A549 treated with AZD2906 at 1 μM for 4 hours (cell line): ENCODE measurements at places on chromosomes 4 and X. TPM values are rescaled to one million over a fixed set of nuclear protein-coding genes. Genes with fewer than 3 reads are reported as not detected.

The HGFAC gene
- 0.09 to 0.26 TPM (median 0.14 TPM) in 5 replicates for total RNA-seq

The KLF8 gene
- total RNA-seq, result 0.05 to 0.08 TPM in 2 of 5 replicates, not detected in the others

The MSX1 gene
- 5.9 to 10.1 TPM (median 9.0 TPM) in 5 replicates for total RNA-seq

The ANXA10 gene
- 2.2 to 2.8 TPM (median 2.6 TPM) in 5 replicates for total RNA-seq

The EGFL6 gene
- total RNA-seq, result not detected in 5 replicates

The PAGE1 gene
- 0.26 to 0.29 TPM in 2 of 5 replicates, not detected in the others for total RNA-seq

The SYTL5 gene
- 0.23 to 0.31 TPM (median 0.26 TPM) in 5 replicates for total RNA-seq

The PLAC8 gene
- 0.63 to 1.2 TPM (median 0.93 TPM) in 5 replicates for total RNA-seq

The GLRA3 gene
- total RNA-seq, result 0.01 TPM in 2 of 5 replicates, not detected in the others

The PPP2R3B gene
- total RNA-seq, result 18.2 to 25.8 TPM (median 22.6 TPM) in 5 replicates

The NDUFC1 gene
- total RNA-seq, result 70.9 to 83.6 TPM (median 74.3 TPM) in 5 replicates

The UTP3 gene
- 31.6 to 40.9 TPM (median 34.0 TPM) in 5 replicates for total RNA-seq

The PPARGC1A gene
- total RNA-seq, result 0.02 to 0.09 TPM (median 0.04 TPM) in 5 replicates

The KIF4A gene
- total RNA-seq, result 24.0 to 28.4 TPM (median 26.4 TPM) in 5 replicates

The BDH2 gene
- 7.5 to 9.5 TPM (median 8.6 TPM) in 5 replicates for total RNA-seq

The CT55 gene
- not detected in 5 replicates for total RNA-seq

The NPY2R gene
- 0.02 to 0.03 TPM (median 0.02 TPM) in 3 of 5 replicates, not detected in the others for total RNA-seq
